ENCODE measurements at places on chromosomes 5 and 9. TPM values are rescaled to one million over a fixed set of nuclear protein-coding genes. Genes with fewer than 3 reads are reported as not detected.

The AQP7 gene
- 11.9 TPM for total RNA-seq

The OR4F3 gene
- total RNA-seq: not detected

The FSD1L gene
- total RNA-seq: 13.2 TPM

The TNFSF15 gene
- total RNA-seq: 2.3 TPM

The IL9 gene
- total RNA-seq: not detected

The BARHL1 gene
- not detected for total RNA-seq

The DEPDC1B gene
- total RNA-seq: 0.50 TPM

The LURAP1L gene
- total RNA-seq: 11.1 TPM

The IL4 gene
- total RNA-seq: not detected

The PDGFRB gene
- 104 TPM for total RNA-seq

The LRRC19 gene
- total RNA-seq: 14.8 TPM

- no peak for DNase-seq
Measured at GRCh38 chr5:119378075-119378700, 22.4 kb downstream of the TNFAIP8 start.

DNA sequence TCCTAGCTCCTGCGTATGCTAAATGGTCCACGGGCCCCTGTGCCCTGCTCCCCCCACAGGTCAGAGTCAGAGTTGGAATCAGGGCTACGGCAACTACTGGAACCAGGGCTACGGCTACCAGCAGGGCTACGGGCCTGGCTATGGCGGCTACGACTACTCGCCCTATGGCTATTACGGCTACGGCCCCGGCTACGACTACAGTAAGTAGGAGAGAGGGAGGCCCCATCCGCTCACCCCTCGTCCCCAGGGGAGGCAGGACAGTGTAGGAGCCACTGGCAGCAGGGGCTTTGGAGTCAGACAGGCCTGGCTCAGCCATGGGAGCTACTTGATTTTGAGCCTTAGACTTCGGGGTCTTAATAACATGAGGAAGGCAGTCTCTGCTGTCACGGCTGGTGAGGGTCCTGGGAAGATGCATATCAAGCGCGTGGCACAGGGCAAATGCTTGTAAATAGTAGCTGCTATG is 5.8 kb downstream of the HNRNPAB start:
- peak; percentile 72 for DNase-seq

DNA sequence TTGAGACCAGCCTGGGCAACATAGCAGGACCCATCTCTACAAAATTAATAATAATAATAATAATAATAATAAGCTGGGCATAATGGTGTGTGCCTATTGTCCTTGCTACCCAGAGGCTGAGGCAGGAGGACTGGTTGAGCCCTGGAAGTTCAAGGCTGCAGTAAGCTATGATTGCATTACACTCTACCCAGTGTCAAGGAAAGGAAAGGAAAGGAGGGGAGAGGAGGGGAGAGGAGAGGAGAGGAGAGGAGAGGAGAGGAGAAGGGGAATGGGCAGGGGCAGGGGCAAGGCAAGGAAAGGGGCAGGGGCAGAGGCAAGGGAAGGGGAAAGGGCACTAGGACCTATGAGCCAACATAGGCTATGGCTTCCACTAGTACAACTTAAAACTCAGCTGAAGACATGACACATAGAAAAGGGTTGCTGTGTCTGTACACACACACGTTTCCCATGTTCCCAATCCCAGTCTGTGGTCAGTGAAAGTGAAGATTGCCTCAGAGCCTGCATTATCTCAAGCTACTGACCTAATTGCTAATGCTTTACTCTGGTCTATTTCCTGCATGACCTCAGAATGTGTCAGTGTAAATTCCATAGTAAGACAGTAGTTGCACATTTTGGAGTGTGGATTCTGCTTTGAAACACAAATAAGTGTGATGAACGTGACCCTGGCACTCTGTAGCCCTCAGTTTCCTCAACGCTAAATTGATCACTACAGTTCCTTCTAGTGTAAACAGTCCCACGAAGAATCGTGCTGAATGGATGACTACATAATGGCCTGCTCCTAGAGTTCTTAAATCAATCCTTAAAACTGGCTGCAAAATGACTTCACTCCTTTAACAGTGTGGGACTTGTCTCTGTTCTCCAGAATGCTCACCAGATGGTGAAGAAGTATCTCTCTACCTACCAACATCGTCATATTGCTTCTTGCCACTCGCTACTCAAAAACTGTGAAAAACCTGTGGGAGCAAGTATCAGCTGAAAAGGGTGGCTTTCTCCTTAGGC is 497.0 kb downstream of the RAB3C start:
- no peak for DNase-seq

DNA sequence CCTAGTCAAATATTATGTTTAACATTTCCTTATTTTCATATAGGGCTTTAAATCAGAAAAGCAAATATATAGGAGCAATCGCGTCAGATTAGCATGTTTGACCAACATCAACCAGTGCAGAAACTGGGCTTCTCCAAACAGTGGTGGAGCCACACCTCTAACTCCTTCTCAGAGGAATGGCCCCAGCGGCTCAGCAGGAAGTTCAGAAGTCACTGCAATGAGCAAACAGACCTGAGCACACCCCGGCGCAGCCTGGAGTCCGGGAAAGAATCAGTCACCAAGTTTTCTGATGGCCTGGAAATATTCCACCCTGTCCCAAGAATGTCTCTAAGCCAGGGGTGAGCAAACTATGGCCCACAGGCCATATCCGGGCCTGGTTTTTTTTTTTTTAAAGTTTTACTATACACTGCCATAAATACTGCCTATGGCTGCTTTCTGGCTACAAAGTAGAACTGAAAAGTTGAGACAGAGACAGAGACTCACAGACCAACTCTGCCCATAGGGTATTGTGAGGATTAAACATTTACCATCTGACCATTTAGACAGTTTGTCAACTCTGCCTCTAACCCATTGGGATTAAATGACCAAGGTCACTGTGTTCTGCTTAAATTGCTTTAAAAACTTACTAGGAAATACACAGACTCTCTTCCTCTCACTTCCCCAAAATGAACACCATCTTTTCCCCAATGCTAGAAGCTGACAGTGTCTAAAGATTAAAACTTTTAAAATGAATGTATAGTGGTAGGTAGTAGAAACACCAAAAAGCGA is 5.4 kb downstream of the GOLM1 start:
- DNase-seq: peak; percentile 85

- DNase-seq: peak; percentile 11
Measured at GRCh38 chr5:91024727-91025126, 358.4 kb downstream of the ARRDC3 start.

DNA sequence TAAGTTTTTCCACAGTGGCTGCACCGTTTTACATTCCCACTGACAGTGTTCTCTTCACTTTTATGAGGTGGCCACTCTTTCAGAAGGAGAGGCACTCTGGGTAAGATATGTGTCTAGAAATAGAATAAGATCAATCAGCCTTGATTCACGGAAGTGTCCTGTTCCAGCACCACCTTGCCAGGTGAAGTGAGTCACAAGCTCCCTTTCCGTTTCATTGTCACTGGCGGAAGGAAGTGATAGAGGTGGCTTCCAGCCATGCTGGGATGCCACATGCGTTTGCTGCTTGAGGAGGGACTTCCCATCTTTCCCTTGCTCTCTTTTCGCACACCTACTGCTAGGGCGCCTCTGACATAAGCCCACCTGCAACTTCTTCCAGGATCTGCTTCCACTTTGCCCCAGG is 217.1 kb downstream of the PIK3R1 start:
- DNase-seq: no peak

DNA sequence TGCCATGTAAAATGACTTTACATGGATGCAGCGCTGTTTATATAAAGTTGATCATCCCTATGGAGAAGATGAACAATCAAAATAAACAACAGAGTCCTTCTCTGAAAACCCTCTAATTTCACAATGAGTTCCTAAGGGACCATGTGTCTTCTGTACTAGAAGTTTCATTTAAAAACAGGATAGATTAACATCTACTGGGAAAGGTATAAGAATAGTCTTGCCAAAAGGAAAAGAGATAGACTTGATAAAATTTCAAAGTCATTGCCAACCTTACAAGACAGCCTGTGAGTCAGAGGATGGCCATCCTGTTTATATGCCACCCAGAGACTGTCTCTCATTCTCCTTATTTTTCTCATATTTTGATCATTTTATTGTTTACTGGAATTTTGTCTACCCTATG is 367.1 kb upstream of the PDE4D start:
- no peak for DNase-seq

- no peak for DNase-seq
Measured at GRCh38 chr9:33135031-33135461, 32.1 kb downstream of the B4GALT1 start.

GRCh38 chr5:178234750-178235587 is 2.4 kb upstream of the PHYKPL start:
- DNase-seq: peak; percentile 86

DNA sequence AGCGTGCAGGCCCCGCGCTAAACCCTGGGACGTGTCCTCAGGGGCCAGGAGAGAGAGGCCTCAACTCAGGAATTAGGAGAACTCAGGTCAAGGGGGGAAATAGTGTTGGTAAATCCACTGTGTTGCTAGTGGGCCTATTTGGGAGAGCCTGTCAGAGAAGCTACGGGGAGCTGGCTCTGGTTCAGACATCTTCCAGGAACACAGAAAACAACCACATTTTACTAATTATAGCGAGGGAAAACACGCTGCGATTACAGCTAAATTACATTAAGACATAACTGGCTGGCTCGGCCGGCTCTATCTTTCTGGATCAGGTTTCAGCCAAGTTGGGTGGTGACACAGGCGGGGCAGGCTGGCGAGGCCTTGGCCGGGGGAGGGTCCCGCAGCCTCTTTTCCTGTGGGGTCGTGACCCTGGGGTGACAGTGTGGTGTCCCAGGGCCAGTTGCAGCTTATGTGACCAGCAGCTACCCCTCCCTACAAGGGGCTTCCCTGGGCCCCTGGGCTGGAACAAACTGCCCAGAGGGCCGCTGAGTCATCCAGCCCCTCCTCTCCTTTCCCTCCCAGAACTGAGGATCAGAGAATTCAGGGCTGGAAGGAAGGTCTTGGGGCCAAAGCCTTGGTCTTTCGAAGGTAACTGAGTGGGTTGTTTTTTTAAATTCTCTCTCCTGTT is 75.1 kb downstream of the FGF18 start:
- peak; percentile 74 for DNase-seq

- no peak for DNase-seq
Measured at GRCh38 chr5:148833925-148834324, 7.5 kb downstream of the ADRB2 start.

GRCh38 chr5:878125-878524 is 14.5 kb downstream of the BRD9 start:
- DNase-seq: no peak

- no peak for DNase-seq
Measured at GRCh38 chr9:105188746-105189145, 55.7 kb upstream of the SLC44A1 start.

DNA sequence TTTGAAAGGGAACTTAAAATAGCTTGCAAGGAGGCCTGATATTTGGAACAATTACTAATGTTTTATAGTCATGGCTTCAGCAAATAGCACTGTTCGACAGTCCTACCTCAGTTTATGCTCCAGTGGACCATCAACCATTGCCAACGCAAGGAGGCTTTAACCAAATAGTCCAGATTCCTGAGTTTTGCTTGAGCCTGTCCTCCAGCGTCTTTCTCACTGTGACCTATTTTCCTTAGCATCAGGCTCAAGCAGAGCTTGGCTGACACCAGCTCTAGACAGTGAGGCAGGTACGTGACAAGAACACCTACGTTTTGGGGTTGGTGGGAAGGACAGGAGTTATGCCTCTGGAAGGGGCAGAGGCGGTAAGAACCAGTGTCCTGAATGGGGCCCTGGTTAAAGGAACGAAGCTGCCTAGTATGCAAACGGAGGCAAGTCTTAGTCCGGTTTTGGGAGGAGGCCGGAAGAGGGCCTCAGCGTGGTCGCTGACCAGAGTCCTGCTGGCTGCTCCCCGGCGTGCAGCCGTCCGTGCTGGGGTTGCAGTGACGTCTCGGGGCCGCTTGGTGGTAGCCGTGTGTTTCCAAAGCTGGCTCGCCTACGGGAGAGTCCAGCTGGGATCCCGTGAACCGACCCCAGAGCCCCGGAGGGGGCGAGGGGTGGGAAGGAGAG is 998 bp upstream of the FGF18 start:
- DNase-seq: peak; percentile 93

GRCh38 chr5:179215576-179215975 is 129.7 kb downstream of the ADAMTS2 start:
- no peak for DNase-seq

- peak; percentile 98 for DNase-seq
Measured at GRCh38 chr9:129496473-129497004, 124.4 kb downstream of the C9orf50 start.

DNA sequence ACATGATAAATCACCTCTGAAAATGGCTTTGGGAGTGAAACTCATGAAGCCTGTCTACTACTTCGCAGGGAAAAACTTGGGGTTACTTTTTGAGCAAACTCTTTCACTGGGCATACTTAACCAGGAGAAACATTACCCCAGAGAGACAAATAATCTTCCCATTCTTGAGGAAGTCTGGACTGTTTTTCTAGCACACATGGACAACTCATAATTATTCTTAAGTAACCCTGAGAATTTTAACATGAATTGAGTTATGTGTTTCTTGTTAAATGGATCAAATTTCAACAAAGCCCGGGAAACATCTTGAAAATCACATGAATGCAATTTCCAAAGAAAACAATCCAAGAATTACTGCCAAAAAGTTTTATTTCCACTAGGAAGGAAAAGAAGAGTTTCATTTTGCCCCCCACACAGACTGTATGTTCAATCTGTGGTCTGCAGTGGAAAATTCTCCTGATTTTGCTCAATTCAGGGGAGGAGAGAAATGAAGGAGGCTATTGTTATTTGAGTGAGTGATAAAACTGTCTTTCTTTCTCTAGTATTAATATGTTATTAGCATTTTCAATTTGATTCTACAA is 564.8 kb upstream of the CLINT1 start:
- peak; percentile 73 for DNase-seq

GRCh38 chr9:38421498-38422211 is 2.6 kb downstream of the IGFBPL1 start:
- no peak for DNase-seq

DNA sequence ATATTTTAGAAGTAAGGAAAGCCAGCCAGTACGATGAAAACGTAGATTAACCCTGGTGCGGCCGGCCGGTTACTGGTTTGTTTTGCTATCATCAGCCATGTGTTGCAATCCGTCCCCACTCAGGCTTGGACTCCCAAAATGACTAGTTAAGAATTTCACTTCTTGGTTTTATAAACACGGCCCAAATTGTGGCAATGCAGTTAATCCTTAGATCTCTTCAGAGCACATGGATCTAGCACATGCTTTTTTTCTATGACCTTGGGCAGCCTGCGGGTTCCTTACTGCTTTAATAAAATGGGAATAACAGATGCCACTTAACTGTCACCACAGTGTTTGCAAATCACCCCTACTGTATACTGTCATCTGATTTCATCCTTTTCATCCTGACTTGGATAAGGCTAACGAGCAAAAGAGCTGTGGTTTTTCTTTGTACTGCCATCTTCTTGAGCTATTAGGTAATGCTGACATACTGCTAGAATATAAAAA is 1.5 kb downstream of the NDFIP1 start:
- DNase-seq: no peak

GRCh38 chr9:37011530-37011929 is 22.5 kb downstream of the PAX5 start:
- DNase-seq: no peak

DNA sequence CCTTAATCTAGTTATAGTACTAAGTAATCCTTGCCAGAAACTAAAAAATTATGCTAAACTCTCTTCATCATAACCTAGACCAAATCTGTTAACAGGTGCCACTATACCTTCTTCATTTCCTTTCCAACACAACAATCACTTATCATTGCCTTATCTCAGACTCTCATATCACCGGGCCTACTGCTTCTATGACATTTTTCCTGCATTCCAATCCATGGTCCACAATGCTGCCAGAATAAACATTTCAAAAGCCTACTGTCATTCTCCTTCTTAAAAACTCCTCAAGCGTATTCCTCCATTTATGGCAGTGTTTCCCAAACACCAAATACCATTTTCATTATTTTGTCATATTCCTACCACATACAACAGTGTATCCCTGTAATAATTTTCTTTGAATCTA is 6.5 kb downstream of the PPP6C start:
- no peak for DNase-seq
